ENCODE measurements at places on chromosomes 11 and 22.
A peak's percentile ranks its signal among the peaks of the same experiment; 100 is the strongest.

GRCh38 chr11:96197801-96198701, 144.9 kb downstream of the MAML2 start:
- DNase-seq = no peak

DNA sequence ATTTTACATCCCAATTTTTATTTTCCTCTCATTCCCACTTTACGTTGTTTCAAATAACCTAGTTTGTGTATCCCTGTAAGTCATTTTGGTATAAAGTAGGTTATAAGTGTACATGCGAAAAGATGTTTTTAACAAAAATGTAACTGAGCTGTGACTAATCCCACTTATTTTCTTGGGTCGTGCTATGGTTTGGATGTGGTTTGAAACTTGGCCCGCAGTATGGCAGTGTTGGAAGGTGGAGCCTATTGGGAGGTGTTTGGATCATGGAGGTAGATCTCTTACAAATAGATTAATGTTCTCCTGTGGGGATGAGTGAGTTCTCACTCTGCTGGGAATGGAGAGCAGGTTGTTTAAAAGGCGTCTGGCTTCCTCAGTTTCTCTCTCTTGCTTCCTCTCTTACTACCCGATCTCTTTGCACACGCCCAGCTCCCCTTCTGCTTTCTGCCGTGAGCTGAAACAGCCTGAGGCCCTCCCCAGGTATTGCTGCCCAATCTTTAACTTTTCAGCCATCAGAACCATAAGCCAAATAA, 7.2 kb downstream of the RPL27A start:
- no peak for DNase-seq

- no peak for DNase-seq
These were observed 310.5 kb downstream of the SWAP70 start for GRCh38 chr11:9974375-9974774.

DNA sequence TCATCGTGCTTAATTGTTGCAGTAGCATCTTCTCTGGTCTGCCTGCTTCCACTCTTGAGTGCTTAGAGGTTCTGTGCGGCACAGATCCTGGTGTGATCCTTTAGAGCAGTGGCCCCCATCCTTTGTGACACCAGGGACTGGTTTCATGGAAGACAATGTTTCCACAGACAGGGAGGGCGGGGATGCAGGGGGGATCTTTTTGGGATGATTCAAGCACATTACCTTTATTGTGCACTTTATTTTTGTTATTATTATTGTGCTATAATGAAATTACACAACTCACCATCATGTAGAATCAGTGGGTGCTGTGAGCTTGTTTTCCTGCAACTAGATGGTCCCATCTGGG, 76.8 kb upstream of the SHANK2 start:
- no peak for DNase-seq

DNA sequence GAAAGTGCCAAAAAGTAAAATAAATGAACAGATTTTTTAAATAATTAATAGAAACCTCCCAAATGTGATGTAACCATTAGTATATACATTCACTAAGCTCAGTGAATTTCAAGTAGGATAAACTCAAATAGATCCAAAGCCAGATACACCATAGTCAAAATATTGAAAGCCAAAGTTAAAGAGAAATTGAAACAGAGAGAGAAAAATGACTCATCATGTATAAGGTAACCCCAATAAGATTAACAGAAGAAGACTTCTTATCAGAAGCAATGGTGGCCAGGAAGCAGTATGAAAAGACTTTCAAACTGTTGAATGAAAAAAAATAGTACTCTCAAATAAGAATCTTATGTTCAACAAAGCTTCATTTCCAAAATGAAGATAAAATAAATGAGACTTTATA, 70.5 kb downstream of the LUZP2 start:
- no peak for DNase-seq

DNA sequence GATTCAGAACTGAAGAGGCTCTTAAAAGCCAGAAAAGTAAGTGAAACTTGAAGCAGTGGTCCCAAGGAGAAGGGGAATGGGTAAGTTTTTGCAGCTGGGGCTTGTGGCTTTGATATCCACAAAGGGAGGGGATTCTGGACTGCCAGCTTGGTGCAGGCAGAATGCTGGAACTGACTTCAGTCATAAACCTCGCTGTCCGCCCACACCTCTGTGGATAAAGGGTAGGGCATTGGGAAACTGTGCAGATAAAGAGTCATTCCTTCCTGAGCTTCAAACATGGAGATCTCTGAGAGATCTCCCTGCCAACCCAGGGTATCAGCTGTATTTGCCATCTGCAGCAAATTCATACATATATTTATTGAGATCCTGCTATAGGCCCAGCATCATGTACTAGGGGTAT, 124.3 kb upstream of the OR9Q1 start:
- no peak for DNase-seq

- DNase-seq = no peak
These were observed 5.9 kb downstream of the EFEMP2 start for GRCh38 chr11:65866509-65867283.

GRCh38 chr22:45101515-45102227, 62.1 kb upstream of the NUP50 start:
- no peak for DNase-seq

DNA sequence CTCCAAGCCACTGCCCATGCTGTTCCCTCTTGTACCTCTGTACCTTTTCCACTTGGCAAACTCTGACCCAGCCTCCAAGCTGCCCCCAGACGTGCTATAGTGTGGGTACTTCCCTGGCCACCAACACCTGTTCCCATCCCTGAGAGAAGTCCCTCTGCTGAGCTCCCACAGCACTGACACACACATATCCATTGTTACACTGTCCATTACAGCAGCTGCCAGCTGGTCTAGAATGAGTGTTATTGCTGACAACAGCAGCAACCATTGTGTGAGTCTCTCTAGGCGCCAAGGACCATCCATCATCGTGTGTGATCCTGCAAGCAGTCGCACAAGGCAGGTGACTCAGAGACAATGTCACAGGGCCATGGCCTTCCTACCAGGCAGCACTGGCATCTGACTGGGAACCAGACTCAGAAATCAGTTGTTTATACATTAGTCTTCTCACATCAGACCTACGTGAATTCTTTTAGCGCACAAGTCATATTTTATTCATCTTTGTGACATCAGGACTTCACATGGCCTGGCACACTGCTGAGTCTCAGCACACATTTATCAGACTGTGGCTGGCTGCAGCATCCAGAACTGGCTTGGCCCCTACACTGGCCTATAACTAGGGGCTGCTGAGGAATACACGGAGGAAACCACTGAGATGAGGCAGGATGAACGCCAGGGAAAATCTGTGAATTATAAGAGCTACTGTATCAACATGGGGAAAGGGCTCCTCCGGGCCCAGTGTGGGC, 56.4 kb downstream of the SGSM3 start:
- DNase-seq = no peak

DNA sequence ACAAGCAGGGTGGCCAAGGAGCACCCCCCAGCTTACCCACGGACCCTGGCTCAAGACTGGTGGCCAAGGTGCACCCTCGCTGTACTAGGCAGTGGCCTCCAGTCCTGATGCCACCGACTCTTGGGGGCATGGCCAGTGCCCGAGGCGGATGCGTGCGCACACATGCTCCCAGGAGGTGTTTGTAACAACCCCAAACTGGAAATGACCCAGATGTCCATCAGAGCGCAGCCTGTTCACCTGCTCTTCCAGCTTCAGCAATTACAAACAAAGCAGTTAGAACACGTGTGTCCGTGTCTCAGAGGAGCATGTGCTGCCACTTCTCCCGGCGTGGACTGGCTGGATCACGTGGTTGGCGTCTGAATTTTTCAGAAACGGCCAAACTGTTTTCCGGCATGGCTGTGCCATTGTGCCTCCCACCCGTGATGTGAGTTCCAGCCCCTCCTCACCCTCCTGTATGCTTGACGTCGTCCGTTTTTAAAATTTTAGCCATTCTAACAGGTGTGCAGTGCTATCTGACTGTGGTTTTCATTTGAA, 7.1 kb upstream of the MUC6 start:
- DNase-seq = no peak

DNA sequence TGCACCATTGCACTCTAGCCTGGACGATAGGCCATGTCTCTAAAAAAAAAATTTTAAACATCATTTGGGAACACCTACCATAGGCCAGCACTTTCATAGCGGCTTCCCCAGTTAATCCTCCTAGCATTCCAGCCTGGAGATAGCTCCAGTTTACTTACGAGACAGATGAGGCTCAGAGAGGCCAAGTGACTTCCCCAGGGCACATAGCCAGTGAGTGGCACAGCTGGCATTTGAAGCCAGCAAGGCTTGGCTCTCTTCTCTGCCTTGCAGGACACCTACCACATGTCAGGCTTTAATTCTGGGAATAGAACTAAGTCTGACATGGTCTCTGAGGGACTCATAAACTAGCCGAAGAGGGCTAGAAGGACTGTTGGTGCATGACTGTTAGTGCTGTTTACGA, 4.9 kb upstream of the TAGLN start:
- DNase-seq = no peak

DNA sequence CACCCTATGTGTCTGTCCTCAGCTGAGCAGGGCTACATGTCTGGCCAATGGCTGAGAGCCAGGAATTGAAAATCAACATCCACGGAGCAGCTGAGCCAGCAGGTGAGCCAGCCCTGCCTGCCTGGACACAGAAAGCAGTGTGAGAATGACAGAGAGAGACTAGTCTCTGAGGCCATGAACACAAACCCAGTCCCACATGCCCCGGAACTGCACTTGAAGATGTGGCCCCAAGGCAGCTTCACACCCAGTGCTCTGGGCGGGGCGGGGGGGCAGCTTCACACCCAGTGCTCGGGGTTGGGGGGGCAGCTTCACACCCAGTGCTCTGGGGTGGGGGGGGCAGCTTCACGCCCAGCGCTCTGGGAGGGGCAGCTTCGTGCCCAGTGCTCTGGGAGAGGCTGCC, 37.6 kb downstream of the TRMU start:
- no peak for DNase-seq

DNA sequence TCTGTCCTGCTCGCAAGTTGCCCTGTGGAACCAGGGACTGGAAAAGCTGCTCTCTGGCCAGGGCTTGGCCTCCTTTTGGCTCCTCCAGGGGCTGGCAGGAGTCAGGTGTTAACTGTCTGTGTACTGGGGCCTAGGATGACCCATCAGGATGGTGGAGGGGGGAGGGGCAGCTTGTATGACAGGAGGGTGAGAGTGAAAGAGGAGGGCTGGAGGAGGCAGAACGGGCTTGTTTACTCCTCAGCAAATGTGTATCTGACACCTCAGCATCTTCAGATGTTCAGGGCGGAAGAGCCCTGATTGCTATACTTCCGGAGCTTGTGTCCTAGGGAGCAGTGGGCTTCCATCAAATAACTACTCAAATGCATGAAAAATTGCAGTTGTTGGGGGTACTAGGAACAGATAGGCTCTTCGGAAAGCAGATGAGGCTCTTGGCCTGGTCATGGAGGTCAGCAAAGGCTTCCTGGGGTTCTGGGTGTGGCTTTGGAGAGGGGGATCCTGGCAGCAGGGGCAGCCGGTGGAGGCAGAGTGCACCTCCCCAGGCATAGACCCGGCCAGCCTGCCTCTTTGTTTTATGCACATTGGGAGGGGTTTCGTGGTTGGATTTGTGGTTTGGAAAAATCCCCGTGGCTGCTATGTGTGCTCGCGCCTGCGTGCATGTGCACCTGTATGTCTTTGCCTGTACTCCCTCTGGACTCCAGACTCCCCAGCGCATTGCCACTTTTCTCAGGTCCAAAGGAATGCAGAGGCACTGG, 31.2 kb downstream of the CD82 start:
- peak; percentile 37 for DNase-seq

GRCh38 chr11:70854901-70855556, 397.3 kb downstream of the SHANK2 start:
- no peak for DNase-seq

- no peak for DNase-seq
These were observed 18.0 kb upstream of the E2F8 start for GRCh38 chr11:19258641-19259230.

All from effector CD8-positive, alpha-beta T cell (primary cell).